Mesothelial cell of epicardium (in vitro differentiated cells): ENCODE measurements at places on chromosomes 3 and 15.
A peak's percentile ranks its signal among the peaks of the same experiment; 100 is the strongest.

DNA sequence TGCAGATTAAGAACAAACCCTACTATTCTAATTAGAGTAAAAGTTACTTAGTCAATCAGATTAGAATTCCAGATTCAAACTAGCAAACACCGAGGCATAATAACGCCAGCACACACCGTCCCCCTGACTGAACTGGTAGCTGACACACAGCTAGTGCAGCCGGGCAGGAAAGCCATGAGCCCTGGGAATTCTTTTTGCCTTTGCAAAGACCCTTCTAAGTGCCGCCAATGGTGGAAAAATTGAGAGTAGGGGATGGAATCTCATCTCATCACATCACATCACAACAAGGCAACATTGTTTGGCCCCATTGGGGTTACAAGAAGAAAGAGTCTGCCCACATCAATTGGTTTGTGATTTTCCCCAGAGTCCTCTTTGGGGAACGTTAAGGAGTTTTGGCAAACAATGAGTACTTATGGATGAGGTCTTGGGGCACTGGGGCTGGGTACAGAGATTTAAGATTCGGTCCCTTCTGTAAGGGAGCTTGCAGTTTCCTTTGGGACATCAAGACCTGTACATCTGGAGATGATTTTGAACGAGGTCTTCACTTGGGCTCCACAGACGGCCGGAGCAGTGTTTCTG is 120.4 kb upstream of the MEF2A start:
- no peak overlapping the region for H3K4me3 ChIP-seq
- no peak for DNase-seq
- H3K36me3 ChIP-seq = no peaks in the 10 kb centered on the region
- peaks cover 16% of the 10 kb centered on the region for H3K4me1 ChIP-seq
- no peaks in the 10 kb centered on the region for H3K27me3 ChIP-seq
- no peak overlapping the region for H3K27ac ChIP-seq

GRCh38 chr3:106006571-106006970 is 137.8 kb upstream of the CBLB start:
- no peaks in the 10 kb centered on the region for H3K36me3 ChIP-seq
- H3K27ac ChIP-seq = no peak overlapping the region
- no peak for DNase-seq
- no peaks in the 10 kb centered on the region for H3K27me3 ChIP-seq
- H3K4me1 ChIP-seq = peaks cover 6% of the 10 kb centered on the region

GRCh38 chr3:124142389-124142970 is 150.6 kb upstream of the ROPN1 start:
- peaks cover 2% of the 10 kb centered on the region for H3K27me3 ChIP-seq
- no peak overlapping the region for H3K4me3 ChIP-seq
- no peak overlapping the region for H3K27ac ChIP-seq

DNA sequence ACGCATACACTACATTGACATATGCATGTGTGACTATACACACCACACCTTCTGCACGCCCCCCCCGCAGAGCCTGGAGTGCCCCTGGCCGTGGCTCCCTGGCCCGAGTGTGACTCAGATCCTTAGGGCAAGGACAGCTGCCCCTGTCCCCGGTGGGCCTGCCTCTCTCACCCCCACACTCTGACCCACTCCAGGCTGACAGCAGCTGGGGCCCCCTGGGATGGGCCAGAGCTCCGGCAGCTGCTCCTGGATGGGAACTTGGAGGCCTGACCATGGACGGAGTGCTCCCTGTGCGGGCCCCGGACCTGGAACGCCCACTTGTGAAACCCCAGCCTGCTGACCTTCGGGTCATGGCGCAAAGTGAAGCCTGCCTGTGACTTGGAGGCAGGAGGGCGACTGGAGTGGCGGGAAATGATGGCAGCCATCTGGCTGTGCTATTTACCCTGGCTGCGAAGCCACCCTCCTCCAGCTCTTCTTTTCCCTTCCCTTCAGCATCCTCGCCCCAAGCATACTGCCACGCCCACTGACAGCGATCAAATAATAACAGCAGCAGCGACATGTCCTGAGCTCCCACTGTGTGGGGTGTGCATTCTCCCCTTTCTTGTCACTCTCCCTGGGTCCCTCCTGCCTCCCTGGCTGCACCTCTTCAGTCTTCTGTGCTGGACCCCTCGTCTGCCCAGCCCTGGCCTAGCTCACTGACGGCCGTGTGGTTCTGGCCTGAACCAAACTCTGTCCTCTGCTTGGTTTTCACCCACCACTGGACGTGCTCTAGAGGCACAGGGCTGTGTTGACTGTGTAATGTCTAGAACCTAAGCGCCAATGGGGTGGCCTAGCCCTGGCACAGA is 90.7 kb upstream of the MEF2A start:
- H3K4me1 ChIP-seq = peaks cover 18% of the 10 kb centered on the region
- H3K27me3 ChIP-seq = no peaks in the 10 kb centered on the region
- DNase-seq = no peak
- no peak overlapping the region for H3K27ac ChIP-seq

GRCh38 chr3:141334627-141335250 is 33.6 kb upstream of the ZBTB38 start:
- no peak for DNase-seq
- H3K4me3 ChIP-seq = no peak overlapping the region
- no peaks in the 10 kb centered on the region for H3K27me3 ChIP-seq
- H3K36me3 ChIP-seq = no peaks in the 10 kb centered on the region

GRCh38 chr15:100713163-100713867 is 110.9 kb downstream of the ASB7 start:
- peaks cover 8% of the 10 kb centered on the region for H3K4me1 ChIP-seq
- H3K4me3 ChIP-seq = no peak overlapping the region
- peaks cover 7% of the 10 kb centered on the region for H3K27me3 ChIP-seq
- H3K27ac ChIP-seq = peak overlapping the region; percentile 84

DNA sequence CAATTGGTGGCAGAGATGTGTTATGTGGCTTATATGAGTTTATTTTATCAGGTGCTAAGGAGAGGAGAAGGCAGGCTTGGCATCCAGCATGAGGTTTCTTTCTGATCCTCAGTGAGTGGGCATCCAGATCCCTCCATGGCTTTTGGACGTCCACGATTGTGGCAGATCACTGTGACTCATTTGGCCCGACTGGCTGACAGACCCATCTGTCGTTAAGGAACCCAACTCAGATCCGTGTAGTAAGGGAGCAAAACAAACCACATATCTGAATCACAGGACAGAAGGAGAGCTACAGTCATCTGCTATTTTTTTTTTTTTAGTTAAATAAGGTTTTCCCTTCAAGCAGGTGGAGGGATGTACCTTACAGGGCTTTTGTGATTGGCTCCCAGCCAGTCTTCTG is 197.0 kb upstream of the KCNH8 start:
- no peak overlapping the region for H3K27ac ChIP-seq
- no peaks in the 10 kb centered on the region for H3K36me3 ChIP-seq

- peaks cover 1% of the 10 kb centered on the region for H3K36me3 ChIP-seq
- no peak overlapping the region for H3K4me3 ChIP-seq
- no peak overlapping the region for H3K27ac ChIP-seq
- no peaks in the 10 kb centered on the region for H3K27me3 ChIP-seq
- no peaks in the 10 kb centered on the region for H3K4me1 ChIP-seq
Measured at GRCh38 chr15:40543631-40544294, 21.1 kb downstream of the CCDC32 start.

DNA sequence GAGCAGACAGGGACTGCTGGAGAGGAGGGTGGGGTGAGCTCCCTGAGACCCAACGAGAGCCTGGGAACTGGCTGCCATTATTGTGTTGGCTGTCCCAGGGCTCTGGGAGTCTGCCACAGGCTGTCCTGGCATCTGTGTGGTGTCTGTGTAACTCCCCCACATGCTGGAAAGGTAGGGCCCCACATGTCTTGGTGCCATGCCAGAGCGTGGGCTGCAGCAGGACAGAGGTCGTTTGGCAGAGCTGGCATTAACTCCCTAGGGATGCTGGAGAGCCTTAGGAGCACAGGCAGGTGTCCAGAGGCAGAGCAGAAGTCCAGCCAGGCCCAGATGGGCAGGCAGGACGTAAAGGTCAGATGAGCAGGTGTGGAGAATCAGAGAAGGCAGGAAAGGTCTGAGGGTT is 9.7 kb downstream of the TIMP4 start:
- no peaks in the 10 kb centered on the region for H3K4me1 ChIP-seq
- H3K4me3 ChIP-seq = no peak overlapping the region
- H3K36me3 ChIP-seq = no peaks in the 10 kb centered on the region
- DNase-seq = no peak

- H3K4me1 ChIP-seq = no peaks in the 10 kb centered on the region
- DNase-seq = no peak
- no peak overlapping the region for H3K27ac ChIP-seq
- no peaks in the 10 kb centered on the region for H3K27me3 ChIP-seq
Measured at GRCh38 chr15:23574742-23575141, 9.3 kb downstream of the MKRN3 start.
